GM19239 (cell line): ENCODE measurements at places on chromosomes 4 and X.
A peak's percentile ranks its signal among the peaks of the same experiment; 100 is the strongest.

GRCh38 chrX:79138658-79139241, 5.7 kb upstream of the GPR174 start:
- DNase-seq = peak; percentile 7

GRCh38 chr4:41057467-41057866, 156.9 kb downstream of the APBB2 start:
- no peak for DNase-seq

GRCh38 chrX:153968754-153969124, 2.9 kb downstream of the HCFC1 start:
- DNase-seq = no peak

GRCh38 chr4:80731436-80731835, 299.1 kb upstream of the BMP3 start:
- no peak for DNase-seq

DNA sequence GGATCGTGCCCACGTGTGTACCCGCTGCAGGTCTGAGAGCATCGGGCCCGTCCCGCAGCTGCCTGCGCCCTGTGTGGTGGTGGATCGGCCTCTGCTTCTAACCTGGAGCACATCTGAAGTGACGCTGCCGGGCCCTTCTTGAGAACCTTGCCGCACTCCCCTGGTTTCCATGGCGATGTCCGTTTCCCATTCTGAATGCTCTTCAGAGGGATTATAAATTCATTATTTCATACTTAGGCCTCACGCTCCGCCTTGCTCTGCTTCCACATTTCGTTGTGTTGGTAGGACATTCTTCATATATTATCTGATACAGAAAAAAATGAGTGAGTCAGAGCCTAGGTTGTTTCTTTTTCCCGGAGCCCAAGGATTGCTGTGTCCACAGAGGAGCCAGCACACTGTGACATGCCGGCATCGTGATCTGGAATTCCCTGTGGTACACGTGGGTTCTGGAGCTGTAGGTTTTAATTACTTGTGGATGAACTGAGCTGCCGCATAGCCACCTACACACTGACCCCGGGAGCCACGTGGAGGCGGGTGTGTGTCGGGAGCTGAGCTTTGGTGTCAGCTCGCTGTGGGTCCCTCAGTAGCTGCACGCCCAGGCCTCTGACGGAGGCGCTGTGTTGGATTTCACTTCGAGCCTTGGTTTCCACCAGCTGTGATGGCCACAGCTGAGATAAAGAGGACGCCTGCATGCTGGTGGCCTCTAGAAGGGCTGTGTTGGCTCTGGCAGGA, 63.4 kb downstream of the PSAPL1 start:
- DNase-seq = no peak

DNA sequence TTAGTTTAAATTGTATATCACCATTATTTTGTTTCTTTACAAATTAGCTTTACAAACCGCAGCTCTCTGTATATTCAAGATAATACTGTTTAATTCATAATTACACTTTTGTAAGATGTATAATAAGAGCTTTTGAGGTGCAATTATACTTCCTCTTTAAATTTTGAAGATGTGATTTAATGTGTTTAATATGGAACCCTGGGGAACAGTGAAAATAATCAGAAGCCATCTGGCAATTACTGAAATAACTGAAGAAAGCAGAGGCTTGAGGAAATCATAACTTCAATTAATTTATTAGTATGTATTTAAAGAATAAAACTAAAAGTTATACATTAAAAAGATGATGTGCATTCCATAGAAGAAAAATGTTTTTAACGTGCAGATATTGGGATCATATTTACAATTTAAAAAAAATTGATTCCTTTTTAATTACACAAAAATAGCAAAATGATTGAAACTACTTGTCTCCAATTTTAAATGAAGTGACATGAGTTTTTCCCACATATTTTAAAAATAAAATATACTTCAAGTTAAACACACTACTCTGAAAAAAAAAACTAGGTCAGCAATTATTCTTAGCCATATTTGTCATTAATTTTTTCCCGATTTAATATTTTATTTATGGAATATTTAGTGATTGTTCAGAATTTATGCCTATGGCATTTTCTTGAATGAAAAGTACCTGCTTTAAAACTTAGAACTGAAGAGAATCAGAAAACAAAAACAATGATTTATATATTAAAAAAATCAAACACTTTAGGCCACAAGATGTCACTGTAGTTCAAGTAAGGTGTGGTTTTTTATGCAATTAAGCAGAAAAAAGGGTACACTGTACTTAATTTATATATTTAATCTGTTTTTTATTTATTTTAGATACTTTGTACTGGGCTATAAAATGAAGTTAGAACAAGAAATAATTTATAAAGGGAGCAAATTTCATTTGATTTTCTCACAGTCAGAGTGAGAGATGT, 942.7 kb upstream of the NDST4 start:
- DNase-seq = no peak

DNA sequence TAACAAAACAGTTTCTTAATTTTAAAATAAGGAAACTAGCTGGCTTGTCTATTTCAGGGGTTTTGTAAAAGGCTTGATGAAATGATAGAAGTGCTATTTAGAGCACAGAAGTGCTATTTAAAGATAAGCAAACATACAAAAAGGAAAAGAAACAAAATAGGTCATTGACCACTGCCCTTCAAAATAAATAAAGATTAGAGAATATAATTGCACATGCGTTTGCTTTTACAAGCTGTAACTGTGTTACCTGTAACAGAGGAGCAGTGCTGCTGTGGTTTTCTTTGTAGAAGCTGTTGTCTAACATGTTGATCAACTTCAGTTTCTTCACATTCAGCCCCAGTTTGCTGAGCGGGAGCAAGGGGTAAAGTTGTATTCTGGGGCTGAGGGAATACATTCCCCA, 63.5 kb downstream of the WNK3 start:
- no peak for DNase-seq

GRCh38 chr4:99336553-99336952, 15.4 kb upstream of the ADH1B start:
- no peak for DNase-seq

- no peak for DNase-seq
Observed at GRCh38 chr4:151530783-151531182, 121.8 kb downstream of the FHIP1A start.

GRCh38 chr4:83556006-83556707, 20.2 kb downstream of the GPAT3 start:
- no peak for DNase-seq

GRCh38 chr4:42018451-42018850, 28.1 kb downstream of the SLC30A9 start:
- DNase-seq = no peak

DNA sequence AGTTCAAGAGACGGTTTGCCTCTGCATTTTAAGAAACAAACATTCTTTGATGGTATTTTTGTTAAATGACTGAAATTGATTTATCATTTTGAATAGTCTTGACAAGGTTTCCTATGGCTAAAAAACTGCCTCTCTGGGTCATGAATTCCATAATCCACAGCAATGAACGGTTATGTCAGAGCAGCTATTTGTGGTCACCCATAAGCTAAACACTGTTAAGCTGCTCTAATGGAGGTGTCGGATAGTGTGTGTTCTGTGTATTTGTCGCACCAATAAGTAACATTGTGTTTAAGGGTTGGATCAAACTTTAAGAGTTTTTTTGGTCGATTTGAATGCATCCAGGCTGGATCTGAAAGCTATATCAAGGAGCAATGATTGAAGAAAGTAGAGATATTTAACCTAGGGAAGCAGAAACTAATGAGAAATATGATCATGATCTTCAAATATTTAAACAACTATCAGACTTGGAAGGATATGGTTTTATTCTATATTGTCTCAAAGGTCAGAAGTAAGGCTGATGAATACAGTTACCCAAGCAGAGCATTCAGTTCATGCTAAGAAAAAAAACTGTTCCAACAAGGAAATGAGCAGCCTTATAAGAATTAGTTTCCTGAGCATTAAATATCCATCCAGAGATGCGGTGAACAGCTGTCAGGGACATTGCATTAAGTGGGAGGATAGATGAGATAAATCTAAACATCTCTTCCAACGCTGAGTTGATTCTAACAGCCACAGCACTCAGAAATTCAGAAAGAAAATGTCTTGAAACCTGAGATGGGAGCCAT, 232.3 kb upstream of the RPS6KA3 start:
- DNase-seq = no peak

DNA sequence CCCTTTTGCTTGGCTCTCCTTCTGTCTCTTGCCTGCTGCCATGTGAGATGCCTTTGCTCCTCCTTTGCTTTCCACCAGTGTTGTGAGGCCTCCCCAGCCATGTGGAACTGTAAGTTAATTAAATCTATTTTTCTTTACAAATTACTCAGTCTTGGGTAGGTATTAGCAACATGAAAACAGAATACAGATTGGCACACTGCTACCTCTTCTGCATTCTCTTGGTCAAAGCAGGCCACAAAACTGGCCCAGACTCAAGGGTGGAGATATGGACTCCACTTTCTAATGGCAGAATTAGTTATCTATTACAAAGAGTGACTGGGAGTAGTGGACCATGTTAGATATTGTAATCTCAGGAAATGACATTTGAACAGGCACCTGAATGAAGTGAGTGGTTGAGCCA, 21.5 kb upstream of the CCDC149 start:
- DNase-seq = no peak
